ENCODE measurements at places on chromosomes 2 and 18. TPM values are rescaled to one million over a fixed set of nuclear protein-coding genes. Genes with fewer than 3 reads are reported as not detected.
A peak's percentile ranks its signal among the peaks of the same experiment; 100 is the strongest.

The MC5R gene
- not detected for total RNA-seq

The AP1S3 gene
- 7.2 TPM for total RNA-seq

The SPATA3 gene
- 0.50 TPM for total RNA-seq

The AAK1 gene
- 97.1 TPM for total RNA-seq

The SCN7A gene
- total RNA-seq: not detected

The IAH1 gene
- total RNA-seq: 46.1 TPM

The EMILIN1 gene
- 8.7 TPM for total RNA-seq

DNA sequence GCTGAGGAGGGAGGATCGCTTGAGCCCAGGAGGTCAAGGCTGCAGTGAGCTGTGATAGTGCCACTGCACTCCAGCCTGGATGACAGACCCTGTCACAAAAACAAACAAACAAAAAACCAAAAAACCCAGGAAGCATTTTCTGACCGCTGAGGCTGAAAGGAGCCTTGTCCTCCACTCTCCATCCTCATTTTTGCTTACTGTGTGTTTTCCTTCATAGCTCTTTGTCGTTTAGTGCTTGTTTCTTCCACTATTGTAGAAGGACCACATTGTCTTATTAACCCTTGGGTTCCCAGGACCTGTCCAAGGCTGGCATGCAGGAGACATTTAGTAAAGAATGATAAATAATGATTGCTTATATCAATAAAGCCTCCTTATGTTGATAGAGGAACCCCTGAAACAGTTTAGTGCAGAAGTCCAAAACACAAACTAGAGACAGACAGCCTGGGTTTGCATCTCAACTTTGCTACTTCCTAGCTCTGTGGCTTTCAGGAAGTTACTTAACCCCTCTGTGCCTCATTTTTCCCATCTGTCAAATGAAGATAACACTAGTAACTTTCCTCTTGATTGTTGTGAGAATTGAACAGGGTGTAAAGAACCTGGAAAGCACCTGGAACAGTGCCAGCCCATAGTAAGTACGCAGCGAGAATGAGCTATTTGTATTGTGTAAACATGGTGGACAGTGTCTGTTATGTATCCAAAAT, 126.0 kb downstream of the LPIN1 start:
- peaks cover 27% of the 10 kb centered on the region for H3K27me3 ChIP-seq
- DNase-seq: no peak
- no peak overlapping the region for H3K4me3 ChIP-seq
- no peaks in the 10 kb centered on the region for H3K36me3 ChIP-seq
- H3K4me1 ChIP-seq: peaks cover 11% of the 10 kb centered on the region
- no peak overlapping the region for H3K27ac ChIP-seq

- H3K36me3 ChIP-seq: peaks cover 7% of the 10 kb centered on the region
- no peaks in the 10 kb centered on the region for H3K4me1 ChIP-seq
- no peaks in the 10 kb centered on the region for H3K27me3 ChIP-seq
- H3K27ac ChIP-seq: no peak overlapping the region
- H3K4me3 ChIP-seq: no peak overlapping the region
- DNase-seq: no peak
These were observed 1523.7 kb upstream of the PIK3C3 start for GRCh38 chr18:40431071-40431985.

DNA sequence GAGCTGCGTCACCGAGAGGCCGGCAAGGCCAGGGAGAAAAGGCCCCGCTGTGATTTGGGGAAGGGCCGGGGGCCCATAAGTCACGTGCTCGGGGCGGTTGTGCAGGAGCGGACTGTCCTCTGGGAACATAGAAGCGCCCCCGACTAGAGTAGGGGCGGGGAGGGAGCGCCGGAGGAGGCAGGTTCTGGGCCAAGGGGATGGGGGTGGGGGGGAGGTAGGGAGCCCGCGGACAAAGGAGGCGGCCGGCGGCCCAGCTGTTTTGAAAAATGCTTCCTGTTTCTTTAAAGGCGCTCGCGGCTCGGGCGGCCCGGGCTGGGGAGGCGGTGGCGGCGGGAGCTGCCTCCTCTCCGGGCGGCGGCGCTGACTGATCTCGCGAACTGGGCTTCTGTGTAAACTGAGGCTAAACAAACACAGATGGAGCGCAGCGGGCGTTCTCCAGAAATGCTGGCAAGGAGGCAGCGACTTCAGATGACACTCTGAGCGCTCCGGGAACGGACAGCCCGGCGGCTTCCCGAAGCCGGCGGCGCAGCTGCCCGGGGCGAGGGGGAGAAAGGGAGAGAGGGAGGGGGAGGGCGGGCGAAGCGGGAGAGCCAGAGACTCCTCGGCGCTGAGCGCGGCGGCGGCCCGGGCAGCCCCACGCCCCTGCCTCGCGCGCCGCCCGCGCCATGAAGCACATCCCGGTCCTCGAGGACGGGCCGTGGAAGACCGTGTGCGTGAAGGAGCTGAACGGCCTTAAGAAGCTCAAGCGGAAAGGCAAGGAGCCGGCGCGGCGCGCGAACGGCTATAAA, at the start of gene ATOH8:
Gene ATOH8 (plus strand): TSS at position 467 of the 788 bp plus-strand sequence. CDS start 199 bp downstream, at position 666.
- no peak within 1 kb of the TSS for H3K27ac ChIP-seq
- H3K27me3 ChIP-seq: peaks cover 39% of the 10 kb centered on the region
- H3K4me3 ChIP-seq: peak within 1 kb of the TSS; percentile 66
- H3K4me1 ChIP-seq: peaks cover 5% of the 10 kb centered on the region

GRCh38 chr2:84880395-84880644, 564 bp downstream of the TRABD2A start:
- no peak for DNase-seq
- H3K4me3 ChIP-seq: peak overlapping the region; percentile 89
- H3K27ac ChIP-seq: peak overlapping the region; percentile 78
- H3K27me3 ChIP-seq: peaks cover 20% of the 10 kb centered on the region

DNA sequence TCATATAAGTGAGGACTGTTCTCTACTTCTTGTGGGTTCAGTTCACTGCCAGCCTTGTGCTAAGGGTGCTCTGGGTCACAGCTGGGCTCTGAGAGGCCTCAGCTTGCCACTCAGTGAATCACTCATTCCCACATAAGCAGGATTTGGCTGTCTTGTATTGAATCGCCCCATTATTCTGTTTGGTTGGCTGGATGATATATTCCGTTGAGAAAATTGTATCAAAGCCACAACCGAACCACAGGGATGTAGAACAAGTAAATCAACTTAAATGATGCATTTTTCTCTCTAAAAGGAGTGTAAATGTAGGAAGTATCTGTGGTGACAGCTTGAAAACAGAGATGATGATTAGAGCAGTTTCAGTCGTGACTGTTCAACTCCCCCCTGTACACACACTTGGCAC, 39.6 kb downstream of the TTC39C start:
- H3K36me3 ChIP-seq: peaks cover 4% of the 10 kb centered on the region
- peaks cover 62% of the 10 kb centered on the region for H3K4me1 ChIP-seq
- no peak for DNase-seq
- peak overlapping the region; percentile 58 for H3K27ac ChIP-seq
- H3K27me3 ChIP-seq: no peaks in the 10 kb centered on the region

DNA sequence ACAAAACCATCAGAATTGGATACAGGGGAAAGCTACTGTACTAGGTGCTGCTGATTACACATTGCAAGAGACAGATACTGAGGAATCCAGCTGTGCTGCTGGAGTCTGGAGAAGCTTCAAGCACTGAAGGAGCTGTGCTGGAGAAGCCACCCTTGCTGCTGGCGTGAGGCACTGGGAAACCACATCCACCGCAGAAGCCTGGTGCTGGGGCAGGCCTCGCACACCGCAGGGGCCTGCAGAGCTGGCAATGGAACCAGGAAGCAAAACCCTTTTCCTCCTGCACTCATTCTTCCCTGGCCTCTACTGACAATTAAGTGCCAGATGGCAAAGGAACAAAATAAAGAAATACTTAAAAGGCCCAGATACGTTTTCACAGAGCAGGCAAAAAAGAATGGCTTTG, 94.4 kb upstream of the MSH6 start:
- no peaks in the 10 kb centered on the region for H3K36me3 ChIP-seq
- DNase-seq: no peak
- H3K4me3 ChIP-seq: peak overlapping the region; percentile 3
- no peak overlapping the region for H3K27ac ChIP-seq

GRCh38 chr2:190809139-190809764, 71.4 kb upstream of the GLS start:
- DNase-seq: no peak
- no peaks in the 10 kb centered on the region for H3K36me3 ChIP-seq
- no peak overlapping the region for H3K4me3 ChIP-seq
- no peak overlapping the region for H3K27ac ChIP-seq

- peaks cover 11% of the 10 kb centered on the region for H3K27me3 ChIP-seq
- peaks cover 2% of the 10 kb centered on the region for H3K4me1 ChIP-seq
- DNase-seq: no peak
- no peak overlapping the region for H3K27ac ChIP-seq
These were observed 14.7 kb upstream of the EML6 start for GRCh38 chr2:54708584-54709335.

DNA sequence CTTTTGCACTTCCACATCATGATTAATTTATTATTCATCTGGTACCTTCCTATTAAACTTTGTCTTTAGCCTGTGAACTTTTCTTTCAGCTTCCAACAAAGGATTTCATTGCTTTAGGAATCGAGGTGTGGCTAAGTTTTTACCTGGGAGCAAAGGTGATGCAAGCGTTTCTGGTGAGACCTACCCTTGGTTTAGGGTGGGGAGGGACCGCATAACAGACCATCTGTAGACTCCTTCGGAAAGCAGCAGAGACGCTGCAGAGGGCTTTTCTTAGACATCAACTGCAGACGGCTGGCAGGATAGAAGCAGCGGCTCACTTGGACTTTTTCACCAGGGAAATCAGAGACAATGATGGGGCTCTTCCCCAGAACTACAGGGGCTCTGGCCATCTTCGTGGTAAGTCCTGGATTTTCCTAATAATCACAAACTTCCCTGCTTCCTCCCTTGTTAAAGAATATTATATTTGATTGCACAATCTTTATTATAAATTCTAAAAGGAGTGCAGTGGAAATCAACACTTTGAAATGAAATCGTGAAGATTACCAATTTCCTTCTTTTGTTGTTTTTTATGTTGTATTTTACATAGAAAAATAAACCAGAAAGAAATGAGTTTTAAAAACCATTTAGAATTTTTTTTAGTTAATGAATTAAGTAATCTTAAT, at the start of gene DSG3:
Gene DSG3 (plus strand): TSS at position 212 of the 662 bp plus-strand sequence. CDS start 137 bp downstream, at position 349.
- H3K4me3 ChIP-seq: no peak within 1 kb of the TSS
- no peaks in the 10 kb centered on the region for H3K4me1 ChIP-seq
- no peaks in the 10 kb centered on the region for H3K36me3 ChIP-seq
- no peak within 1 kb of the TSS for H3K27ac ChIP-seq

GRCh38 chr2:171479154-171479814, 43.0 kb upstream of the CYBRD1 start:
- H3K36me3 ChIP-seq: peaks cover 18% of the 10 kb centered on the region
- no peak overlapping the region for H3K4me3 ChIP-seq
- peaks cover 30% of the 10 kb centered on the region for H3K4me1 ChIP-seq
- H3K27ac ChIP-seq: no peak overlapping the region

- no peaks in the 10 kb centered on the region for H3K36me3 ChIP-seq
- no peak for DNase-seq
- no peaks in the 10 kb centered on the region for H3K4me1 ChIP-seq
- H3K27me3 ChIP-seq: peaks cover 24% of the 10 kb centered on the region
- H3K27ac ChIP-seq: no peak overlapping the region
- no peak overlapping the region for H3K4me3 ChIP-seq
These were observed 239.0 kb upstream of the SIX2 start for GRCh38 chr2:45248214-45248613.

- no peak for DNase-seq
- no peaks in the 10 kb centered on the region for H3K36me3 ChIP-seq
- no peaks in the 10 kb centered on the region for H3K27me3 ChIP-seq
- no peak overlapping the region for H3K27ac ChIP-seq
- H3K4me3 ChIP-seq: no peak overlapping the region
These were observed 41.9 kb upstream of the SCN9A start for GRCh38 chr2:166417669-166418068.

DNA sequence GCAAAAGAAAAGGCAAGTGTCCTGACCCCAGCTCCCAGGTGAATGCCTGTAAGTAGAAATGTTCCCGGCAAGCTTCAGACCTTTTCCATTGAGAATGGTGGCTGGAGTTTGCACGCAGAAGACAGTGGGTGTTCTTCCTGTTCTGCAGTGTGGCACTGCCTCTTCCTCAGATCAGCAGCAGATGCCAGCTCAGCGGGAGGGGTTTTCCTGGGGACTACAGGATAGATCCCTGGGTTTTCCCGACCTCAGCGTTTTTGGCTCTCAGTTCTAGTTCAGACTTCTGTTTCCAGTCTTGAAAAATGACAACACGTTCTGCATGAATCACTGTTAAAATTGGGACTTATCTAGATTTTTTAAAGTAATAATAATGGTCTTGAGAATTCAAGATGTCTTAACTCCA, 39.2 kb downstream of the GRHL1 start:
- DNase-seq: no peak
- H3K27ac ChIP-seq: no peak overlapping the region
- H3K36me3 ChIP-seq: no peaks in the 10 kb centered on the region

GRCh38 chr2:147543056-147543455, 301.8 kb upstream of the ACVR2A start:
- H3K36me3 ChIP-seq: no peaks in the 10 kb centered on the region
- DNase-seq: no peak
- no peaks in the 10 kb centered on the region for H3K27me3 ChIP-seq
- H3K4me3 ChIP-seq: no peak overlapping the region
- H3K27ac ChIP-seq: no peak overlapping the region

- H3K4me1 ChIP-seq: peaks cover 30% of the 10 kb centered on the region
- peak overlapping the region; percentile 92 for H3K27ac ChIP-seq
- H3K4me3 ChIP-seq: peak overlapping the region; percentile 7
These were observed 58.9 kb downstream of the CXCR4 start for GRCh38 chr2:136059036-136059472.

DNA sequence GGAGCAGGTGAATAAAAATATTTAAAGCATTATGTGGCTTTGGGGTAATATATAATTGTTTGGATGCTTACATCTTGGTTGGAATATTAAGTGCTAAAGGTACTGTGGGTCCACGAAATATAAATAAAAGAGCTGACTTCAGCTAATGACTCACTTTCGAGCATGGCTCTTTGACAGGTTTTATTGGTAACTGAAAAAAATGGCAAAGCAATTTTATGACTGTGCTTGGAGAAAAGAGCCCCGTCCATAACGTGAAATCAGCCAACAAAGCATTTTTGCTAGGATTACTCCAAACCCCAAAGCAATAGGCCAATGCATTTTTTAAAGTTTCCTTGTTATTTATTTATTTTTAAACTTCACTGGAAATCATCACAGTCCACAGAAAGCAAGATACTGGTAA, 397.2 kb upstream of the CDH19 start:
- H3K27me3 ChIP-seq: no peaks in the 10 kb centered on the region
- H3K36me3 ChIP-seq: peaks cover 5% of the 10 kb centered on the region
- no peak overlapping the region for H3K27ac ChIP-seq
- no peak for DNase-seq
- H3K4me1 ChIP-seq: no peaks in the 10 kb centered on the region
- no peak overlapping the region for H3K4me3 ChIP-seq

DNA sequence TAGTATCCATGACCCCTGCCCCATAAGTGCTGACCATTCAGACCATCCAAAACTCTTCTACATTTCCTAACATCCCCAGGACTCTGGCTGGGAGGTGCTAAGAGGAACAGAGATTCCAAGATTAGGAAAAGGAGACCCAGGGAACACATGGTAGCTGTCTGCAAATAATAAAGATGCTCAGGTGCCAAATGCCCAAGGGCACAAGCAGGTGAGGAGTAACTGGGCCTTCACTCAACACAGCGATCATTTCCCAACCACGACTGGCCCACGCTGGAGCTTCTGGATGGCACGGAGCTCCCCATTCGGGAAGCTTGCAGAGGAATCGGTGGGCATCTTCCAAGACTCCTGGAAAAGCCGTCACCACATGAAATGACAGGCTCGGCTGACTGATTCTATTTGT, 255.9 kb upstream of the SMIM21 start:
- no peaks in the 10 kb centered on the region for H3K36me3 ChIP-seq
- H3K27me3 ChIP-seq: peaks cover 5% of the 10 kb centered on the region
- no peak overlapping the region for H3K27ac ChIP-seq
- DNase-seq: no peak
- no peaks in the 10 kb centered on the region for H3K4me1 ChIP-seq
